Caco-2 (cell line): ENCODE measurements at places on chromosomes 13 and 19. TPM values are rescaled to one million over a fixed set of nuclear protein-coding genes. Genes with fewer than 3 reads are reported as not detected.

KLF1 gene
- total RNA-seq = not detected in 2 replicates

EPSTI1 gene
- 80.6 and 86.5 TPM in 2 replicates for total RNA-seq

CYP2A6 gene
- total RNA-seq = not detected in 2 replicates

ZNF560 gene
- total RNA-seq = not detected in 2 replicates

RTBDN gene
- not detected in 2 replicates for total RNA-seq

MIA gene
- 1.1 and 1.3 TPM in 2 replicates for total RNA-seq

PTPRH gene
- total RNA-seq = 2.3 and 2.7 TPM in 2 replicates

ZIC2 gene
- 1.3 and 1.9 TPM in 2 replicates for total RNA-seq

CLASRP gene
- 104 and 111 TPM in 2 replicates for total RNA-seq

CD177 gene
- 0.14 TPM in 1 of 2 replicates, not detected in the other for total RNA-seq

ZNF616 gene
- total RNA-seq = 5.7 and 7.1 TPM in 2 replicates

CACNA1A gene
- total RNA-seq = not detected in 2 replicates

CLEC4M gene
- total RNA-seq = not detected in 2 replicates

THSD8 gene
- 23.9 and 25.9 TPM in 2 replicates for total RNA-seq

ZNF558 gene
- 8.9 and 10.1 TPM in 2 replicates for total RNA-seq

CFAP97D2 gene
- not detected in 2 replicates for total RNA-seq

CCDC70 gene
- not detected in 2 replicates for total RNA-seq

RASAL3 gene
- not detected in 2 replicates for total RNA-seq

S1PR2 gene
- 6.2 and 7.2 TPM in 2 replicates for total RNA-seq

ZNF85 gene
- total RNA-seq = not detected in 2 replicates

PSG7 gene
- total RNA-seq = not detected in 2 replicates
